ENCODE measurements at places on chromosomes 16 and 17.

DNA sequence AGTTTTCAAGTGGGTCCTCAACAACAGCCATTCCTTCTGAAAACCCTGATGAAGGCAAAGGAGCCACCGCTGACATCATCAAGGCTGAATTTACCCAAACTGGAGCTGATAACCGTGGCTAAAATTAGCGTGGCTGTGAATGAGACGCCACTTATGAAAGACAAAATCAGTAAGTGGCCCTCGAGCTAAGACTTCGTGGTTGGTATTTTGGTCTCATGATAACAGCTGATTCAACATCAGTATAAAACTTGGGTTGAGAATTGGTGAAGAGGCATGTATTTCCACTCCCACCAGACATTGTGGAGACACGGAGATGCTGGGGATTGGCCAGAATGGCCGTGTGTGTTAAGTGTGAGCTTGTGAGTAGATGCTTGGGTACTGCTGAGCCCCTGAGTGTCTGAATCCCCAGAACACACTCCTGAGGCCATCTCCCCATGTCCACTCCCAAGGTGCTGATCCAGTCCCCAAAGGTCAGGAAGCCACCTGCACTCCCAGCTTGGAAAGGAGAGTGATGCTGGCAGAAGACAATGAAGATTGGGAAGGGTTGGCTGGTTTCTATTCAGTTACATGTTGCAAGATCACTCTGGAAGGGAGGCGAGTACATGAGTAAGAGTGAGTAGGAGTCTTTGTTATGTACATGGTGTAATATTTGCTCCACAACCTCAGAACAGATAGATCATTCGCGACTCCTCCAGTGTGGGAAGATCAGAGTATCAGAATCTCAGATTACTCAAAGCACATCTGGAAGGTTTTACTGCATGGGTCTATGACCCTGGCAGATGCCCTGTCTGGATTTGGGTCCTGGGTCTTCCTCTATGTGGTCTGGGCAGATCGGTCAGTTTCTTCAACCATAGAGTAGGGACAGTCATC is 207.7 kb downstream of the HS3ST3A1 start:
- DNase-seq, result no peak

DNA sequence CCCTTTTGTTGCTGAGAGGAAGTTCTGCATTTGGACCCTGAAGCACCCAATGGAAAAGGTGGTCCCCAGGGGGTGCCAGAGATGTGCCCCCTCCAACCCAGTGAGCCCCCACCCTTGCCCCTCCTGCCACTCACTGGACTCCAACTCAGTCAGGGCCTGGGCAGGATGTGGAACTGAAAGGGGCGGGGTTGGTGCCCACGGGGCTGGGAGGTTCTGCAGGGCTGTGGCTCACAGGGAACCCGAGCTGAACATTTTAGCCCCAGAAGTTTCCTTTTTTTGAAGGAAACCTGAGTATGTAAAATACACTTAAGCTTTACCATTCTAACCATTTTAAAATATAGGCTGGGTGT is 15.8 kb upstream of the OGFOD3 start:
- DNase-seq, result no peak

DNA sequence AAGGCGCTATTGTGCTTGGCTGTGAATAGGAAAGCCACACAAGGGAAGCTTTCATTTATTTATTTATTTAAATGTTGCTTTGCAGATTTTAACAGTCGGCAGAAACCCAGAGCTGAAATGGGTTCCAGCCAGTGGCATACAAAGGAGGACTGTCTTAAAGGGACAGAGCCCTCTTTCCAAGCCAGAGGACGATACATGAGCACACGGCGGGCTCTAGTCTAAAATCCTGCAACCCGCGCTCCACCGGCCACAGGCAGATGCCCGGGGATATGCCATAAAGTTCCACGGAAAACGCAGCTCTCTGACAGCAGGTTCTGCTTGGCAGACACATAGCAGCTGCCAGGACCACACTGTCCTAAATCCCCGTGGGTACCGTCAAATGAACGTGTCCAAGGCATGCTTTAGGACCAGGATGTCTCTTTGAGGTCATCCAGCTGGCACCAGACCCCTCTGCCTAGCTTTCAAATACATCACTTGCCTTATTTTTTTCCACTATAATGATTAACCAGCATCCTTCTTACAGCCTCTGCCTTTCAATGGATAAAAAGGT is 64.6 kb downstream of the CYTH1 start:
- DNase-seq, result no peak

GRCh38 chr17:58005031-58005727 is 1.9 kb downstream of the SRSF1 start:
- no peak for DNase-seq

DNA sequence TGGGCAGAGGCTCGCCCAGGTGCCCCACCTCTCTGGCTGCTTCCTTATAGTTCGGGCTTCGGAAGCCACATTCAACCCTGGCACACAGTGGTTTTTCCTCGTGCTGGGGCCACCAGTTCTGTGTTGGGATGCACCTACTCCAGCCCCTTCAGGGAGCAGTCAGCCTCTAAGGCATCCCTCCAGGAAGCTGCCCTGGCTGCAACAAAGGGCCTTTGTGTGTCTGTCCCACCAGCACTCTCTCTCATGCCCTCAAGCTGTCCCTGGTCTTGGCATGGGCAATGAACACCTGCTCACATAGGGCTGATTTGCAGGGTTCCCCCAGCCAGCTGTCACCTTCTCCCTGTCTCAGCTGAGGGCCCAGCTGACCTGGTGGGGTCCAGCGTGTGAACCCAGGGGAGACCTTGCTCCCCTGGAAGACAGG is 754 bp upstream of the NOXO1 start:
- no peak for DNase-seq

GRCh38 chr17:68878226-68878885 is 76.8 kb downstream of the ABCA8 start:
- DNase-seq, result no peak

DNA sequence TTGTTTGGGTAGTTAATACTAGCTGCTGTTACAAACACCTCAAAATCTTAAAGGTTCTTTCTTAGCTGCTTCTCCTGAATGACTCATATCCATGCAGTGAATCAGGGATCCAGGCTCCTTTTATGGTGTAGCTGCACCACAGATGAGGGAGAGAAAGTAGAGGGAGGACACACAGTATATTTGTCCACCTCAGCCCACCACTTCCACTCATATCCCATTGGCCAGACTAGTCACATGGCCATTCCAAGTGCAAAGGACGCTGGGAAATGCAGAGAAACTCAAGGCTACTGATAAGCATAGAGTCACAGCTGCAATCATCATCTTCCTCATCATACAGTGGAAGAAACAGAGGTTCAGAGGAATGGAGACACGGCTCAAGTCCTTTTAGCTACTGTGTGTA is 63.8 kb downstream of the GSG1L start:
- DNase-seq, result no peak

GRCh38 chr17:48545022-48545375 is at the start of gene HOXB2:
HOXB2 (minus strand) TSS chr17:48545109; CDS start chr17:48544911, 198 bp downstream.
- no peak for DNase-seq

- DNase-seq, result no peak
Observed at GRCh38 chr16:9422762-9423513, 331.5 kb downstream of the HAPSTR1 start.
